KBM-7 (cell line): ENCODE measurements at places on chromosomes 4 and X.

DNA sequence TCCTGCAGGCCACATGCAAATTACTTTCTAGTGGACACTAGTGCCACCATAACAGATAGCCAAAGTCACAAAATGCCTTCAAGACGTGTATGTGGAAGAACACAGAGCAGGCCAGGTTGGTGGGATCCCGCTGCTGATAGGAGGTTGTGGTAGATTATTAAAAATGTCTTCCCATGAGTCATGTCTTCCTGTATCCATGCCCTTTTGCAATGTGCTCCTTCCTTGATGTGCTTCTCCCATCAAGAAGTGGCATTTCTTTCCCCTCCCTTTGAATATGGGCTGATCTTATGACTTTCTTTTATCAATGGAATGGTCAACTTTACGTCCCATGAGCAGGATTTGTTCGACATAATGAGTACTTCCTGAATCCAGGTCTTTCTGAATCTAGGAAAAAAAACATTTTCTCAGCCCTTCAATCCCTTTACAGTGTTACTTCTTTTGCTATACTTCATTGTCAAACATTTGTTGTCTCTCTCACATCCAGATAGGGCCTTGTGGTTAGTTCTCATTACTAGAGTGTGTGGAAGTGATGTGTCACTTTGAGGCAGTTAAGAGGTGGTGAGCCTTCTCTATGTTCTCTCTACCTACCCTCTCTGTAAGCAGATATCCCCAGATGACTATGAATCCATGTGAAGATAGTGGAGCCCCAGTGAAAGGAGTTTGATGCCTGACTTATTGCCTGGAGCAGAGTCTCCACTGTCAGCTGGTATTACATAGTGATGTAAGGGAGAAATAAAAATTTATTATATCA, 519.2 kb upstream of the DIPK2B start:
- DNase-seq, result no peak

DNA sequence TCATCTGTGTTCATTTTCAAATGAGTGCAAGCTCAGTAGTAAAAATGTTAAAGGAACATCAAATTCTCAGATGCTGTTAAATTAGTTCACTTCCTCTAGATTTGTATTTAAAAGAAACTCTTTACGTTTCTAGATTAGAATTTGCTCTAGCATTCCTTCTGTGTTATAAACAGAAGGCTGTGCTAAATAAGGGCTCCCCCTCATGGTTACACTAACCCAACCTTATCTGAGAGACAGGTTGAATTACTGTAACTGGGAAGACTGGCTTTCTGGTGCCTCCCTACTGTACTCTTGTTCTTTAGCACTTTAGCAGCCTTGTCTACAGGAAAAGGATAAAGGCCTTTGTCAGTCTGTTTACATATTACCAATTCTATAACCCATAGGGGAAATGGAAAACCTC, 56.8 kb downstream of the RXFP1 start:
- DNase-seq, result peak; percentile 44

GRCh38 chr4:1195109-1195671, 22.8 kb upstream of the SPON2 start:
- DNase-seq, result no peak

DNA sequence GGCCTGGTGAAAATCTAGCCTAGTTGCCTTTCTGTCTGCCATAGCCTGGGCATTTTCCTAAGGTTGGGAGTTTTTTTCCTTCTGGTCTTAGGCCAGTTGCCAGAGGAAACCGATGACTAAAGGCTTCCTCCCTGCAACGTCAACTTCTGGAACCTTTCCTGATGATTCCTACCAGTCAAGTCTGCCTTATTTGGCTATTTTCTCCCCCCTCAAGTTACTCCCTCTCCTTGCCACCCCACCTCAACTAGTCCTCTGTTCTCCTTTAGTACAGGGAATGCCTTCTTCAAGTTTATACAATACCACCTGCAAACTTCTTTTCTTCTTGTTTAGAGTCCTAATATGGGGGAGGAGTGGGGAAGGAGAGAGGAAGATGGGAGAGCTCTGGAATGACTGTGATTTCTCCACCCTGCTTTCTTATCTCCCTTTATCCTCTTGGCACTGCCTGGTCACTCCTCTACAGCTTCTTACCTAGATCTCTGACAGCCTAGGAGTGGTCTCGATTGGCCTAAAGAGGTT, 10.6 kb downstream of the MSN start:
- DNase-seq, result no peak

DNA sequence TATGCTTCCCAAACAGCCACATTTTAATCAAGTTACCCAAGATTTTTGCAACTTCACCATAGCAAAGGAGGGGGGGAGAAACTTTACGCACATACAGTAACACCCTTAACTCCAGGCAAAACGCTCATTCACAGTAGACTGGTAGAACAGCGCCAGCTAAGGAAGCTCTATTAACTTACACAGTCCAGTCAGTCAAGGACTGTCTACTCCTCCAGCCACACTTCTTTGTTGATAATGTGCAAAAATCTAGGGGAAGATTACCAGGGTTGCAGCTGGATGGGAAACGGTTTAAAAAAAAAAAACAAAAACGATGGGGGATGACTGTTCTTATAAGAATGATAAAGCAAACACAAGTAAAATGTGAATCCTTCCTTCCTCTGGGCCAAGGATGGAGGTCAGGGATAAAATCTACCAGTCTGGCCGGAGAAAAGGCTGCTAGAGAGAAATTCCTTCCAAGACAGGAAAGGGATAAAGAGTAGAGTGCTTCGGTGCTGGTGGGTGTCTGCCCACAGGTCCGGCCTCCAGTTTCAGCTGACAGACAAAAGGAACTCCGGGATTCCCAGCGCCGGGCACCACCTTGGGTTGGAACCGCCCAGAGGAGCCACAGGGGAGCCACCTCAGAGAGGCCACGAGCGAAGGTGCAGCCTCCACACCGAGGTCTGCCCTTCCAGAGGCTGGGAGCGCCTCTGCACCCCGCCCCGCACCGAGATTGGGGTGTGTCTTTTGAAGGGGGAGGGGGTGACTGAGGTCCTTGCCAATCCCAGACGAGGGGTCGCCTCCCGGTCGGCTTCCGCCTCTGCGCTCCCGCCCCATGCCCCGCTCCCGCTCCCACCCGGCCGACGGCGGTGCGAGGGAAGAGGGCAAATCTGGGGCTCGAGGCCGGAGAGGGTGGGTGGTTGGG, 811 bp downstream of the ANKRD50 start:
- peak; percentile 69 for DNase-seq

GRCh38 chr4:168723020-168723419, 226.2 kb downstream of the PALLD start:
- no peak for DNase-seq

GRCh38 chrX:57156397-57157049, 19.3 kb upstream of the SPIN2A start:
- DNase-seq, result peak; percentile 45

- no peak for DNase-seq
These were observed 204.9 kb downstream of the AFAP1 start for GRCh38 chr4:7734651-7735260.

GRCh38 chr4:165991325-165992180, 118.5 kb downstream of the TLL1 start:
- DNase-seq, result no peak
